ENCODE measurements at places on chromosomes 2 and 18. TPM values are rescaled to one million over a fixed set of nuclear protein-coding genes. Genes with fewer than 3 reads are reported as not detected.

Gene AQP12B
- total RNA-seq: not detected

Gene DLX1
- total RNA-seq: not detected

Gene SCTR
- not detected for total RNA-seq

DNA sequence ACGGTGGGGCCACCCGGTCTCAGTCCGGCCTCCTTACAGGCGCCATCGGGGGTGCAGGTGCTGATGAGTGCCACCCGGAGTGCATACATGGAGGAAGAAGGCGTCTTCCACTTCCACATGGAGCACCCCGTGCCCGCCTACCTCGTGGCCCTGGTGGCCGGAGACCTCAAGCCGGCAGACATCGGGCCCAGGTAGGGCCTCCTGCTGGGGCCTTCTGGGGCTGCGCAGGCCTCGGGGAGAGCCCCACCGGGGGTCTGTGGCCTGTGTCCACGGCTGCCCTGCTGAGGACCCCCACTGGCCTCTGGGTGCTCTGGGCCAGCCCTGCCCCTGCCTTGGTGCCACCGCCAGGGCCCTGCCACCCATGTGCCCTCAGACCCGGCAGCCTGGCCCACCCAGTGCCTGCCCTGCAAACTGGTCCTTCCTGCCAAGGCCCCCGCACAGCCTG lies 4.8 kb downstream of the RNPEPL1 start:
- no peak for DNase-seq
- no peak overlapping the region for H3K4me3 ChIP-seq
- H3K27me3 ChIP-seq: no peaks in the 10 kb centered on the region
- H3K27ac ChIP-seq: no peak overlapping the region

DNA sequence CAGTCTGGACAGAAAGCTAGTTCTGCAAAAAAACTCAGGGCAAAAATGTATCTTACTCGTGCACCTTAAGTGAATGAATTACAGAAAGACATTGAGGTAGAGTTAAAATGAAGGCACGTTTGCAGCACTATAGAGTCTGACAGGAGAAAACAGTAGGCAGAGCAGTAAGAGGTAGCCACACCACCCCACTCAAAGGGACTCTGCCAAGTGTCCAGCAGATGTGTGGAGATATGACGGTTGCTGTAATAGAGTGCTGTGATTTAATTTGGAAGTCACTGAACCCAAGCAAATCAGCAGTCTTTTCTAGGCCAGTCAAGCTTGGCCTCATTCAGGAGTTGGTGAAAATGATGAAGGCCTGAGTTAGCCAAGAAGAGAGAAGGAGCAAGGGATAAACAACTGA lies 464.4 kb downstream of the PTPRM start:
- H3K36me3 ChIP-seq: no peaks in the 10 kb centered on the region
- no peak overlapping the region for H3K4me3 ChIP-seq
- DNase-seq: no peak
- H3K27ac ChIP-seq: no peak overlapping the region
- no peaks in the 10 kb centered on the region for H3K4me1 ChIP-seq

Data from GM12878 (cell line).